T-cell (primary cell): ENCODE measurements at places on chromosomes 4 and X. TPM values are rescaled to one million over a fixed set of nuclear protein-coding genes. Genes with fewer than 3 reads are reported as not detected.

GRCh38 chr4:18401425-18401824 lies 379.9 kb upstream of the LCORL start:
- no peak for DNase-seq

- DNase-seq: no peak
These were observed 60.4 kb downstream of the PPEF2 start for GRCh38 chr4:75841641-75842520.

GRCh38 chr4:144970597-144970996 lies 127.4 kb downstream of the ANAPC10 start:
- DNase-seq: no peak

DNA sequence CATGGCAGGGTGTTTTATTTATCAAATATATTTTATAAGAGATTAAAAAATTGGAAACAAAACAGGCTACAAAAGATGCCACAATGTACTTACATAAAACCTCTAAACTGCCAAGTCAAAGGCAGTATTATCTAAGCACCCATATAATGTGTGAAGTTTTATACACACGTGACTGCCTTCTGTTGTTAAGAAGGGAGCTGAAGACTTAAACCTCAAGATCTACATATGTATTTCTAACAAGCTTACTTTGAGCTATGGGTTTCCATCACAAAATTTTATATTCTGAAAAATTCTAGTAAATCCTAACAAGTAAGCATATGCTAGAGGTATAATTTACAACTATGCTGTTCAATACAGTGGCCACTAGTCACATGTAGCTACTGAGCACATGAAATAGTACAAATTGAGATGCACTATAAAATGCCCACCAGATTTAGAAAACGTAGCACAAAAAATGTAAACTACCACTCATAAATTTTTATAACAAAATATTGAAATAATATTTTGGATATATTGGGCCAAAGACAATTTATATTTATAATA lies 9.8 kb downstream of the ATP8A1 start:
- DNase-seq: no peak

- DNase-seq: no peak
These were observed 137.6 kb downstream of the DCK start for GRCh38 chr4:71130827-71131603.

DNA sequence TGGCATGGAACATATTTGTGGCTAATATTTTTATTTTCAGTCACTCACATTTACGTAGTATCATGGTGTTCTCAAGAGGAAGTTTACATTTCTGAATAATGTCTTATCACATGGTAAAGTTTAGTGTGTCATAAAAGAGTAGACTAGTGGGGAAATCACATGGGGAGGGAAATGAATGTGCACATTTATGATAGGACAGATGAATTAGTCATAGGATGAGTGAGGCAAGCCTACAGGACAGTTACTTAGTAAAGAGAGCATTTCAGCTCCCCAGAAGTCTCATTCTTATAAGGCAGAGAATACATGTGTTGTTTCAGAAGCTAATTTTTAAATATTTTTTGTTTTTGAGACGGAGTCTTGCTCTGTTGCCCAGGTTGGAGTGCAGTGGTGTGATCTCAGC lies 6.2 kb downstream of the GK start:
- DNase-seq: no peak

- DNase-seq: no peak
These were observed 892.8 kb upstream of the DIAPH2 start for GRCh38 chrX:95791876-95792275.

- no peak for DNase-seq
These were observed 14.7 kb downstream of the SORCS2 start for GRCh38 chr4:7206911-7207567.

- DNase-seq: no peak
These were observed 32.9 kb upstream of the OTUD4 start for GRCh38 chr4:145213245-145213644.

DNA sequence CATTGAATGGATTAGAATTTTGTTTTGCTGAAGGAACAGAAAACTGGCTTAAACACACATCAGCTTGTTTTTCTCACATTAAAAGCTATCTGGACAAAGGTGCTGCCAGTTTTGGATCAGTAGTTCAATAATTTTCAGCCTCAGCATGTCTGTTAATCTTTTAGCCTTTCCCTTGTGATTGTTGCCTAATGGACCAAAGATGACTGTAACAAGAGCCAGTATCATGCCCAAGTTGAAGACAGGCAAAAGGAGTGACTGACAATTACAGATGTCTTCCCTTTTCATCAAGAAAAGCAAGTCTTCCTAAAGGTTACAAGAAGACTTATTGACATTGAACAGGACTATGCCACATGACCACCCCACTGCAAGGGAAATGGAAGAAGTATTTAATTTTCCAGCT lies 419.7 kb downstream of the MAPK10 start:
- DNase-seq: no peak

DNA sequence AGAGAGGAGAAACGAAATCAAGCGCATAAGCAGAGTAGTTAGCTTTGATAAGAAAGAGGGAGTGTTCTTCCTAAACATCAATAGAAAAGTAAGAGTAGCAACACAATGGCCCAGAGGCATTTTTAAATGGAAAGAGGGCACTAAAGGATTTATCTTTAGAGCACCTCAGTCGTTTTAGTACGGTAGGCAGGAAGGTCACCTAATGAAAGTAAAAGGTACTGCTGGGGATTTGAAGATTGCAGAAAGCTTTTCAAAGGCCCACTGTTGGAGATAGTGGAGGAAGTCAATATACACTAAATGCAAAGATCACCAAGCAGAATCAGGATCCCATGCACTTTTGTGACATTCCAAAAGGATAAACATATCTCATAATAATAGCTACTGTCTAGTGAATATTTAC lies 667.7 kb upstream of the GRID2 start:
- DNase-seq: no peak

- DNase-seq: no peak
These were observed 68.1 kb downstream of the MTMR1 start for GRCh38 chrX:150761176-150761818.

DNA sequence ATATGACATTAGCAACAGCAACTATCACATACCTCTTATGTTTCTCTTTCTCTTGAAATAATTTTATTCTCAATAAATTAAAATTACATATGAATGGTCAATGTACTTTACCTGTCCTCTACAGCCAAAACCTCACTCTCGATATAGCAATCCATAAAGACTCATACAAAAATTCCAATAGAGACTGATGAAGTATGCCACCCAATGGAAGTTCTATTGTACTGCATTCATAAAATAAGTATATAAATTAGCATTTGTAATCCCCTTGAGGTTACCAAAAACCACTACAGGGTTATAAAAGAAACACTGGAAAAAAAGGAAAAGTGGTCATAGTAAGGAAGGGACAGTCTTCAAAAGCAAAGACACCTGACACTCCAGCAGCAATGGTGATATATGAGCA lies 32.8 kb downstream of the CLDN2 start:
- no peak for DNase-seq

- DNase-seq: no peak
These were observed 157.5 kb downstream of the NKX6-1 start for GRCh38 chr4:84341559-84341958.

- no peak for DNase-seq
These were observed 150.0 kb downstream of the MAML3 start for GRCh38 chr4:140003876-140004548.

DNA sequence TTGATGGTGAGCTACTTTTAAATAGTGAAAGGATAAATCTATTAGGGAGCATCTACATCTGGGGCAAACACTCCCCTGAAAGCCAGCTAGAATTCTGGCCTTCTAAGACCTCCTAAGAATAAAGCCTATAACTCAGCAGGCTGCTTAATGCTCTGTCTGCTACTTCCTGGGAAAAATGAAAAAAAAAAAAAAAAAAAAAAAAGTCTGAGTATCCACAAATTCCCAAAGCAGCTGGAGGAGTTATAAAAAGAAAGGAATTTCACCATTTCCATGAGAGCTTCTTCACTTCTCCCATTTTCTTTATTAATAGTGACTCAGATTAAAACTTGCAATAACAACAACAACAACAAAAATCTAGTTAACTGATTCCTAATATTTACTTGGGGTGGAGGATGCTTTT lies 511.2 kb downstream of the INPP4B start:
- DNase-seq: no peak

DNA sequence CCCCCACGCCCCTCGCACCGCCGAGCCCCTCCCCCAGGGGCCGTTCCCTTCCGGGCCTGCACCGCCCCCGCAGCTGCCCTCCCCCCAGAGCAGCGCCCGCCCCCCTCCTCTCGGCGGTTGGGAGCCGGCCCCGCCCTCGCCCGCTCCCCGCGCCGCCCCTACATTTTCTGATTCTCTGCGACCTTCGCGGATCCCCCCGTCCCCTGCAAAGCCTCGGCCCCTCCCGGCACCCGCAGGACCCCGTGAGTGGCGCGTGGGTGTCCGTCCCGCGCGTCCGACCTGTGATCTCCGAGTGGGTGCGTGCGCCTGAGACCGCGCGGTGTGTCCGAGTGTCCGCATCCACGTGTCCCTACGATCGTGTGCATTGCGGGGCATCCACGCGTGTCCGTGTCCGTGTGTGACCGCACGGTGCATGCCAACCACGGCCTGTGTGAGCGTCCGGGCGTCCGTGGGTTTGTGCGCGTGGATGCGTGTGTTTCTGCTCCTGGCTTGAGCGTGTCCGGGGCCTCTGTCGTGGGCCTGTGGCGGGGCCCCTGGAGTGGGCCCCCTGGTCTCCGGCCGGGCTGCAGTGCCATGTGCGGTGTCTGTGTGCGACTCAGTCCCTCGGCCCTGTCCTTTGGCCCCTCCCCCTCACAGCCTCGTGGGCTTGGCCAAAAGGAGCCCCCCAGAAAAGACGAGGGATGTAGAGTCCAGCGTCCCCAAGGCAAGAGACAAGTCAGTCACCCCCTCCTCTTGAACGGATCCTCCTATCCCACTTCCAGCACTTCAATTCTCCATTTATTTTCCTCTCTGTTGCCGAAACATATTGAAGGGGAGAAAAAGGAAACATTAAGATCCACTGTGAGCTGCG lies 8.8 kb upstream of the NKX1-1 start:
- DNase-seq: no peak

- DNase-seq: no peak
These were observed 634 bp downstream of the APOO start for GRCh38 chrX:23907111-23907497.

DNA sequence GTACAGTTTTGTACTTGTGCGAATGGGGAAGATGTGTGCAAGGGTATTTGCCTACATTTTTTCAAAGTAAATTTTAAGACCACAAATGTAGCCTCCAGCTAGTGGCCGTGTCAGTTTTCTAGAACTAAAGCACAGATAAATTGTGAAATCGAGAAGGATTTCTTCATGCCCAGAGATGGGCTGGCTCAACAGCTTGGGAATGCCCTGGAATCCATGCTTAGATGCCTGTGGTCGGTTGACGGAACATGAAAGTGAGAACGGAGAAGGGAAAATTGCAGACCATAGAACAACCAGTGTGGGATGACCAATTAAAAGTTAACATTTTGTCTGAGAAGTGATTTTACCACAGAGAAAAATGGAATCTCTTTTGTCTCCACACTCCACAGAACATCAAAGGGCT lies 73.2 kb upstream of the VCX2 start:
- DNase-seq: no peak

DNA sequence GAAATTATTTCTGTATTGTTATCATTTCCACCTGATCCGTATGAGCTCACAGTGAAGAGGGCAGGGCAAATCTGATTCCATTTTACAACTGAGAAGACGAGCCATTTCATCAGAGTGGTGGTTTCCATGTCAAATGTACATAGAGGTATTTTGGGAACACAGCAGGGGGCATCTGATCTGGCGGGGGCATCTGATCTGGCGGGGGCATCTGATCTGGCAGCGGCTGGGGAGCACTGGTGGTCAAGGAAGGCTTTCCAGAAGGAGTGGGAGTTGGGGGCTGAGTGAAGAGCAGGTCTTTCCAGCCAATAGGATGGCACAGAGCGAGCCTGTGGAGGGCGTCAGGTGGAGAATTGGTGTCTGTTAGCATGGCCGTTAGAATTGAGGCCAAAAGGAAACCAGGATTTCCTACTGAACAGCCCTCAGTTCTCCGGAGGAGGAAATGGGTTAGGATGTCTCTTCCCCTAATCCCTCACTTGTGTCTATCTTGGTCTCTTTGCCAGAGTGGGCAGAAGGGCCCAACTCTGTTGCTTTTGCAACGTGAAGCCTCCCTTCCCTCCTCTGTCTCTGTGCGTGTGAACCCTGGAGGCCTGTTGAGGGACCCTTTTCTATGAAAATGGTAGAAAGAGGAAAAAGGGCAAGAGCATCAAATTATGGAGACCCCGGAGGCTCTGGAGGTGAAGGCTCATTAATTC lies 41.3 kb downstream of the RHOH start:
- DNase-seq: no peak

DNA sequence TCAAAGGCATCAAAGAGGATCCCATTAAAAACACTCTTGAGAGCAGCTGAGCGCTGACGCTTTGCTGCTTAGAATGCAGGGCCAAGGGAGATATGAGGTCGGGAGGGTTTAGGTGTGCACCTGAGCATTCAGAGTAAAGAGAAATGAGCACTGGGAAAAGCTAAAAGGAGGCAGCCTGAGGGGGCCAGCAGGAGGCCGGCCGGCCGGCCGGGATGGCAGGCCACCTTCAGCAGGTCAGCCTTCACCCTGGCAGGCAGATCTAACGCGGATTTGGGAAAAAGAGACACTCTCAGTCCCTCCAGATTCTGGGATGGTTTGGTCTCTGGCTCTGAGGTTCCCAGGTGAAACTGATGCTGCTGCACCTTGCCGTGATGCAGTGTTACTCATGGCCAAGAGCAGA lies 393.5 kb downstream of the TRIML1 start:
- no peak for DNase-seq

DNA sequence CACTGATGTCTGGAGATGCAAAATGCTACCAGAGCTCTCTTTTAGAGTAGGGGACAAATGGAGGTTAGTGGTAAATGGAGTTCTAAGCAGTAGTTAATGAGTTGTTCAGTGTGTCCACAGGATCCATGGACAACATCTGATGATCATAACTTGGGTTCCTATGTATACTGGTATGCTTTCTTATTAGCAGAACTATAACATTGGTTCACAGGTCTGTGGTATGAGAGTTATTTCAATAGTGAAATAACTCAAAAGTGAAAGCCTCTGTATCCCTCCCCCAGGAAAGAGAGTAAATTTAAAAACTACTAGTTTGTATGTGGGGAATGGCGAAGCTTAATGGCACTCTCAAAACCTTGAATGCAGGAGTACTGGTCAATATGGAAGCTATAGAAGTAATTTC lies 363.5 kb upstream of the EMCN start:
- DNase-seq: no peak

GRCh38 chrX:30898886-30899285 lies 9.8 kb upstream of the TAB3 start:
- no peak for DNase-seq

GRCh38 chrX:72348247-72348979 lies 42.7 kb upstream of the CITED1 start:
- no peak for DNase-seq

The HPGDS gene
- total RNA-seq: 0.60 TPM

The DCAF8L2 gene
- not detected for total RNA-seq

The ATOH1 gene
- not detected for total RNA-seq

The F11 gene
- total RNA-seq: not detected

The GSTCD gene
- 5.2 TPM for total RNA-seq

The SSX2B gene
- not detected for total RNA-seq

The FREM3 gene
- total RNA-seq: 0.16 TPM

The HHIP gene
- total RNA-seq: not detected

The SUPT20HL1 gene
- total RNA-seq: not detected
